Activated T-helper 1 cell treated with Interleukin-2 at 50 U/mL for 16 hours (primary cell): ENCODE measurements at places on chromosomes 16 and 17.

DNA sequence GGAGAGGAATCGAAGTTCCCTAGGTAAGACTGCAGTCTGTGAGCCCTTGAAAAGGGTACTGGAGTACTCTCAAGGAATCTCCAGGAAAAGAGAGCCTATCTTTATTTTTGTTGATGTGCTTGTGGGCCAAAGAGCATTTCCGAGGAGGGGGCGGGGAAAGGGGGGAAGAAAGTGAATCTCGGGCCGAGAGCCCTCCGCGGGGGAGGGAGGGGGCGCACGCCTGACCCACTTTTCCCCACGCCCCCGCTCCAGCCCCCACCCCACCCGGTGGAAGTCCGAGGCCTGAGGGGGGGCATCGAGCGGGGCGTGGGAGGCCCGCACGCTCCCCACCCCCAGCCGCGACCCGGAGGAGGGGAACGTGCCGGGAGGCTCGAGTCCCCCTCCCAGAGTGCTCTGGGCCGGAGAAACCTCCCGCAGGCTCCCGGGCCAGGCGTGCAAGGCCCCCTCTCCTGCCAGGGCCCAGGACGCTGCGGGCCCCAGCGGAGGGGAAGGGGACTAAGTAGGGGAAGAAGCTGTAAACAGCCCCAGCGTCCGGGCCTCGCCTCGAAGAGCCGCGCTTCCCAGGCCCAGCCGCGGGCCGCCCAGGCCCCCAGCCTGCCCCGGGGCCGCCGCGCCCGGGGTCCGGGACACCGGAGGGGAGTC, 444 bp downstream of the HELZ start:
- DNase-seq = no peak

DNA sequence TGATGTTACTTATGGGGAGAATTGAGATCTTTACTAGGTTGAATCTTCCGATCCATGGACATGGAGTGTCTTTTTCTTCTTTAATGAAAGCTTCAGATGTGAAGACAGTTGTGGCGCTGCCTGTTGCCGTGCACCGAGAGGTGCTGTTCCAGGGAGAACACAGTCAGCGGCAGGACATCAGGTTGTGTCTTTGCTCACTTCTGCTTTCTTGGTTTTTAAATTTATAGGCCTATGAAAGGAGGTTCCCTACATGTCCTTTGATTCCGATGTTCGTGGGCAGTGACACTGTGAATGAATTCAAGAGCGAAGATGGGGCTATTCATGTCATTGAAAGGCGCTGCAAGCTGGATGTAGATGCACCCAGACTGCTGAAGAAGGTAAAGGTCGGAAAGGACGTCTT, 49.8 kb downstream of the SEC14L1 start:
- DNase-seq = no peak

GRCh38 chr17:39063681-39064069, 87.8 kb downstream of the PLXDC1 start:
- DNase-seq = no peak

DNA sequence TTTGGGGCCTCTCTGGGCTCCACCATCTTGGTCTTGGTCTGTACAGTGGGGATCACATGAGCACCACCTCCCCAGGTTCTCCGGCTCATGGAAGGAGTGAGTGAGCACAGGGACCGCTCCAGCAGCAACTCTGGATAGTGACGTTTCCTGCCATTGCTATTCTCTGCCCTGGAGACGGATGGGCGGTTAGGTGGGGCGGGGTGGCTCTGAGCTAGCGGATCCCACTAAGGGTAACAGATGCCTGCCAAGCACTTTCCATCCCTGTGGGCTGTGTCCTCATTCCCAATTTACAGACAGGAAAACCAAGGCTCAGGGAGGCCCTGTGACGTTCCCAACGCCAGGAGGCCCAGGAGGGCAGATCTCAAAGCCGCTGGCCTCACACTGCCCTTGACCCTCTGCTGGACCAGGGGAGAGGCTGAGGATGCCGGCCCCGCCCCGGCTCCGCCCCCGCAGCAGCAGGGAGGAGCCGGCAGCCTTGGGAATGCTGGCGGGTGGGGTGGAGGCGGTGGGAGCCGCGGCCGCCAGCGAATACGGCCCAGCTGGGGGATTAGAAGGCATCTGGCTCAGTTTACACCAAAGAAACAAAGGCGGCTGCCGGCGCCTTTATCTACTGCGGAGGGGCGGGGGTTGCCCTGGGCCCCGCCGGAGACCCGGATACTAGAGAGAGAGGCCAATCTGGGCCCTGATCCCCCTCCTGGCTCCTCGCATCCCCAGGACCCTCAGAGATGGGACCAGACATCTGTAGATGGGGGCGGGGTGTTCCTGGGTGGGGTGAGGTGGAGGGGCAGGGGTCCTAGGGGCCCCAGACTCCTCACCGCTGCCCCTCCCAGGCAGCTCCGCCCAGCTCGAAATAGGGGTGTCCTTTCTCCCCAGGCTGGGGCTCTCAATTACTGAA, 122.3 kb upstream of the CIBAR2 start:
- DNase-seq = no peak

- no peak for DNase-seq
Observed at GRCh38 chr16:58222532-58223316, 24.8 kb upstream of the CSNK2A2 start.

DNA sequence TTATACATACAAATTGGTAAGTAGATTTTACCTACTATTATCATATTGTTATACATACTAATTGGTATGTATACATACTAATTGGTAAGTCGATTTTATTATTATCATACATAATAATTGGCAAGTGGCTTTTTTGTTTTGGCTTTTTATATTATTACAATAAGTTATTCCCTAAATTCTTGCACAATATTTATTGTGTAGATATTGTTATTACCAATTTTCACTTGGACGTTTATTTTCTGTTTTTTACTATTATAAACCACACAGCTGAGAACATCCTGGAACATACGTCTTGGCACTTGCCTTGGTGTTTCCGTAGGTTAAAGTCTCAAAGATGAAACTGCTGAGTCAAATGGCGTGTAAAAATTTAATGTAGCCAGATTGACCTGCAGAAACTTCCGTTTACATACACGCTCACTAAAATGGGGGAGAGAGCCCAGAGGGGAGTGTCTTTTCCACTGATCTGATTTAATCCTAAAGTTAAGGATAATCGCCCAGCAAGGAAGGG, 18.9 kb downstream of the GNGT2 start:
- no peak for DNase-seq
